ENCODE measurements at places on chromosomes 6 and 20. TPM values are rescaled to one million over a fixed set of nuclear protein-coding genes. Genes with fewer than 3 reads are reported as not detected.

Gene OLIG3
- total RNA-seq: not detected

- DNase-seq: no peak
- no peak overlapping the region for H3K4me3 ChIP-seq
- no peaks in the 10 kb centered on the region for H3K36me3 ChIP-seq
- no peaks in the 10 kb centered on the region for H3K4me1 ChIP-seq
- no peak overlapping the region for H3K27ac ChIP-seq
Measured at GRCh38 chr6:40977695-40978094, 61.3 kb downstream of the UNC5CL start.

GRCh38 chr6:28638787-28639430 is 113.2 kb downstream of the GPX5 start:
- no peak overlapping the region for H3K27ac ChIP-seq
- H3K4me3 ChIP-seq: no peak overlapping the region
- H3K4me1 ChIP-seq: peaks cover 8% of the 10 kb centered on the region
- no peak for DNase-seq
- peaks cover 51% of the 10 kb centered on the region for H3K27me3 ChIP-seq

Gene IPCEF1
- total RNA-seq: 0.34 TPM

GRCh38 chr20:8917084-8917483 is 151.8 kb upstream of the PLCB4 start:
- DNase-seq: no peak
- H3K4me1 ChIP-seq: no peaks in the 10 kb centered on the region
- no peaks in the 10 kb centered on the region for H3K36me3 ChIP-seq

All from activated T-helper 2 cell treated with anti-CD3 and anti-CD28 coated beads, Interferon-gamma antibody, Interleukin-2, Interleukin-4, amounts not matched to agents 10 μg/mL and 5 μg/mL and 100 μg/mL, durations not matched to agents 14 hours and 24 hours and 36 hours (primary cell).